ENCODE measurements at places on chromosomes 4 and X.

DNA sequence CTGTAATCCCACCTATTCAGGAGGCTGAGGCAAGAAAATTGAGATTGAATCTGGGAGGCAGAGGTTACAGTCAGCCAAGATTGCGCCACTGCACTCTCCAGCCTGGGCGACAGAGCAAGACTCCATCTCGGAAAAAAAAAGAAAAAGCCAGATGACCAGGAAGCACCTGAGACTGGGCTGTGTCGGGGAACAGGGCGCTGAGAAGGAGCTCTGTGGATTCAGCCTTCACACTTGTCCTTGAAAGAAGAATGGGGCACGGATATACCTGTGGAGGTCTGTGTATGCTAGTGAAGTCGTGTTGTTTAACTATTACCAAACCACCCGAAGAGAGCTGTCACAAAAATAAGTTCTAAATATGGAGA lies 39.3 kb upstream of the TADA2B start:
- no peak for DNase-seq

DNA sequence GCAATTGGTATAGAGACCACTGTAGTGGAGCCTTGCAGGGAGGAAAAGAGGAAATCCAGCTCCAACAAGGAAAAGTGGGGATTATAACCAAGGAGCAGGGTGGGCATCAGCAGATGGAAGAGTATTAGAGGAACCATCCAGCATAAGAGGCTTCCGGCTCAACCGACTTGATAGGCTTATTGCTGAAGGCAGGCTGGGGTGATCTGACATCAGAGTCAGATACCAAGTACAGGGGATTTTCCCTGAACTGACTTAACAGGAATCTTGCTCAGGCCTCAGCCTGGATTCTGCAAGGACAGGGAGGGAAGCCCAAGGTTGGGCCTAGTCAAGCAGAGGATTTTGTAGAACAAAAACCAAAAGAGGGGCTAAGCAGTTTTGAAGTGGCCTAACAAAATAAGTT lies 129.6 kb downstream of the DCLK2 start:
- DNase-seq: peak; percentile 22

- no peak for DNase-seq
Measured at GRCh38 chr4:142378179-142378578, 467.9 kb downstream of the INPP4B start.

- DNase-seq: no peak
Measured at GRCh38 chrX:72584163-72584562, 11.5 kb upstream of the HDAC8 start.

GRCh38 chr4:47836641-47837093 lies 1.2 kb downstream of the CORIN start:
- peak; percentile 86 for DNase-seq

GRCh38 chrX:14963447-14964236 lies 90.4 kb downstream of the MOSPD2 start:
- DNase-seq: peak; percentile 31

DNA sequence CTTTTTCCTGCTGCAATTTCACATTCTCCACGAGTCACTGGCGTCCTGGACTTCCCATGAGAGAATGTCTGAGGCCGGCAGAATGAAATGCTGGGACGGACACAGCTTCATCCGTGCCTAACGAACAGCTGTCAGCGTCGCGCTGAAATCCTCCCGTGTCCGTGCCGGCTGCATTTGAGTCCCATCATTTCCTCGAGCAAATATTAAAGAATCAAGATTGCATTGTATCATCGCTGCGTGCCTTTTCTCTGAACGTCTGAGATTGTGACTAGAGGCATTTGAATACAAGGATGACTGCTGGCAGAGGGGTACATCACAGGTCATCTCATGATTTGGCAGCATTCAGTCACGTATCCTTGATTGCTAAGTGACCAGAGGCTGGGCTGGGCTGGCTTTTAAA lies 279.9 kb downstream of the ASMT start:
- no peak for DNase-seq

DNA sequence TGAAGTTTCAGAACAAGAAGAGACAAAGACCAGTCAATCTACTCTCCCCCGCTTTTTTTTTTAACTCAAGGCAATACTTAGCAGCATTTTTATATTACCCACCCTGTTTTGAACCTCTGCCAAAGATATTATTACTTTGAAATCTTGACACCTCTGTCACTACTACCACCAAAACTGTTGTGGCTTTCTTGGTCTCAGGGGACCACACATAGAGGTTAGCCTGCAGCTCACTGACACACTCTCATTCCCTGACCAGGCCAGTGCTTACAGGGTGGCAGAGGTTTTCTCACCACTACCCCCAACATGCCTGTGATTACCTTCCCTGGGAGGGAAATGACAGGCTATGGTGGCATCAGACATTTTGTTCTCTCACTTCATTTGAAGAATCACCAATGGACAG lies 137.4 kb upstream of the STIM2 start:
- DNase-seq: no peak

GRCh38 chrX:22351966-22352365 lies 79.3 kb downstream of the CBLL2 start:
- DNase-seq: no peak

DNA sequence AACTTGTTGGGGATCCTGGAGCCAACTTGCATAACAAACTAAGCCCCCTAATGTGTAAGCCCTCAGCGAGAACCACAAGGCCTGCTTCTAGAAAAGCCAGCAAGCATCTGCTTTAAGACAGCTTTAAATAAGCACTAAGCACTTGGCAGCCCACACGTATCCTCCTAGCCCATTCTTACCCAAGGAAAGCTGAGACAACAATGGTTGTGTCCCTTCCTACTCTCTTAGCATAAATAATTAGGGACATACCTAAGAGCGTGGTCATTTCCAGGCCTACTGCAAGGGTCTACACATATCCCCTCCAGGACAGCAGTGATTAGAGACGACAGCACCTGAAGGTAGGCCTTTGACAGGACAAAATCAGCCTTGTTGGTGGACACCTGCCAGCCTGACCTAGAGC lies 322.8 kb upstream of the PPARGC1A start:
- DNase-seq: no peak

GRCh38 chr4:1195891-1196401 lies 23.6 kb upstream of the SPON2 start:
- no peak for DNase-seq

DNA sequence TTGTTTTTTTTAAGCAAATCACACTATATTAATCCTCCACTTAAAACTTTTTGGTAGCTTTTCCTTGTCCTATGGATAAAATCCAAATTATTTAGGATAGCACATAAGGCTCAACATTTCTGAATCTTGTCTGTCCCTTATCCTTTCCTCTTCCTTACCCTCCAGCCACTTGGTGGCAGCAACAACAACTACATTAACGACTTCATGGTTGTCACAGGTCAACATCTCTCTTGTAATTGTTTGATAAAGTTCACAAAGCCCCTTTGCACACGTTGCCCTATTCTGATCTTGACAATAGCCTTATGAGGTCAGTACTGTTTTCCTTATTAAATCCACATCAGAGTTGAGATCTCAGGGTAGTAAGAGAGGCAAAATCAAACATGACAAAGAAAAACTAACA lies 269.0 kb upstream of the PABPC4L start:
- DNase-seq: peak; percentile 1

DNA sequence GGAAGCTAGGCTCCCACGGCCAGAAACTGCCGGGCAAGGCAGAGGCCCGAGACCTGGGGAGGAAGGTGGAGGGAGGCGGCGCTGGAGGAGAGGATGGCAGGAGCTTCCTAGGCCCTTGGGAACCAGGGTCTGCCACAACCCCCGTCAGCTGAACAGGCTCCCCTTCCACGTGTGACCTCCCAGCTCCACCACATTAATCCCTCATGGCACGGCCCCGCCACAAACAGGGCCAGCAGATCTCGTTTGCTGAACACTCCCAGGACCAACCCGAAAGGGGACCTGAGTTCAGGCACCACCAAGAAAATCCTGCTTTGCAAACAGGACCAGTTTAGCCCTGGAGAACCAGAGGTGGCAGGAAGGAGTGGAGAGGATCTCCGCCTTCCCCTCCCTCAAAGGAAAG lies 62.7 kb downstream of the FHDC1 start:
- DNase-seq: no peak

DNA sequence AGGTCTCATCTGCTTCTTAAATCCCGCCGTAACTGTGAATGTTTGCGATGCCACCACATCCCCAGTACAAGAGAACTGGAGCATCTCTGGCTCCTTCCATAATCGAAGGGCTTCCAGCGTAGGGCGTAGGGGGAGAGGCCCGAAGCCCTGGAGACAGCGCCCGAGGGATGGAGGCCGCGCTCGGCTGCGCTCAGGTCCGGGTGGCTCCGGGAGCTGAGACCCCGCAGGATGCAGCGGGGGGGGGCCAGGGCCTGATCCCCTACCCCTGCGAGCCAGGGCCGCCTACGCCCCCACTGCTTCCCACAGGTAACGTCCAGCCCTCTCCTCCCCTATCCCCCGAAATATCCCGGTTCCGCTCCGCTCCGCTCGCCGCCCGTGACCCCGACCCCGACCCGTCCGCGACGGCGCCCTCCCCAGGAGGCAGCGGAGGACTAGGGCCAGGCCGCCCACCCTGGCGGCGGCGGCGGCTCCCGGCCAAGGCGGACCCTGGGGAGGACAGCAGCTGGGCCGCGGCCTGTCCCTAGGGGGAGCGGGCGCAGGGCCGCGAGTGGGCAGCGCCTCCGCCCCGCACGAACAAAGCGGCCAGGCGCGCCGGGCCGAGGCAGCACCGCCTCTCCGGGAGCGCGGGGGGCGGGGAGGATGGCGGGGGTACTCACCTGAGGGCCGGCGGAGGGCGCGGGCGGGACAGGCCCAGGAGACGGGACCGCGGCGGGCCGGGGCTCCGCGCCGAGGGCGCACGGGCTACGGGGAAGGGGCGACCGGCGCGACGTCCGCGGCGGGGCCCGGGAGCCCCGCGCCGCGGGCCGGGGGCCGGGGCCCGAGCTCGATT lies 723 bp downstream of the WDFY3 start:
- DNase-seq: peak; percentile 33

GRCh38 chrX:100695991-100696390 lies 35.9 kb downstream of the SYTL4 start:
- peak; percentile 44 for DNase-seq

GRCh38 chr4:163679189-163679588 lies 184.7 kb downstream of the TMA16 start:
- peak; percentile 20 for DNase-seq

- peak; percentile 76 for DNase-seq
Measured at GRCh38 chr4:101304916-101305315, 42.4 kb downstream of the PPP3CA start.

DNA sequence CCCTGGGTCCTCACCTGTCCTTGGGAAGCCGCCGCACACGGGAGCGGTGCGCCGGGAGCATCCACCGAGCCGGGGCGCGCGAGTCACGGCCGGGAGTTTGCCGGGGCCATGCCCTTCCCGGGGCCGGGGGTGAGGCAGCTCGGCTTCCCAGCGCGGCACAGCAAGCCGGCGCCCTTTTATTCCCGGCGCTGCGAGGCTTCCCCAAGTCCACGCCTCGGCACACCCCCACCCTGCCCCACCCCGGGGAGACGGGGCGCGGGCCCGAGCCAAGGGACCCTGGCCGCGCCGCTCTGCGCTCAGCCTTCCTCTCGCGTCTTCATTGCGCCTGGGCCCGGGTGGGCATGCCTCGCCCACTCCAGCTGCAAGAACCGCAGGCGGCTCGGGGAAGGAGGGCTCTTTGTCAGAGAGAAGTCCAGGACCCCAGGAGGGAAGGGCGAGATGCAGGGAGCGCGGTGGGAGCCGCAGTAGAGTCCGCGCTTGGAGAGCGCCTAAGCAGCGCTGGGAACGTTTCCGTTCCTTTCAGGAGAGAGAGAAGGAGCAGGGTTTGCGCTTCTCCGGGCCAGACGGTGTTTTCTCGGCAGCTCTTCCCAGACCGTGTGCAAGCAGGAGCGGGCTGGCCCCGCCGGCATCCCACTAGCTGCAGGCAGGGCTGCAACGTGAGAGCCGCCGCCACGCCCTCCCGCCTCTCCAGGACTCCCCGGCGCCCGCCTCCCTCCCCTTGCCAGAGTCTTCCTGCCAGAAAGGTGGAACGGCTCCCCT lies at the start of gene MXRA5:
TSS of gene MXRA5 (minus strand) at position 152 of the 759 bp plus-strand sequence. CDS start 2,819 bp downstream, outside the sequence.
- DNase-seq: peak; percentile 32

DNA sequence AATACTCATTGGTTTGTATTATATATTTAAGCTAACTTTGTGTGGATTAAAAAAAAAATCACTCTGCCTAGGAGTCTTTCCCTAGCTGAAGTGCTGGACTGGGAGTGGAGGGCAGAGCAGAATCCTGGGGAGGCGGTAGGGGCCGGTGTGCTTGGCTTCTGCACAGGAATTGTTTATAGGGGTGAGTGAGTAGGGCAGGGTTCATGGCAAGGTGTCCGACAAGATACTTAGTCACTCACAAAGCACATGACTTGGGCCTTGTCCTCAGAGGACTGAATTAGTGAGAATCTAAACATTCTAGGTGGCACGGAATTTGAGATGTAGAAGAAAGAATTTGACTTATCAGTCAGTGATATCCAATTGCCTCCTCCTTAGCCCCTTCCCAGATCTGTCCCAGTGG lies 32.2 kb downstream of the FNIP2 start:
- no peak for DNase-seq

GRCh38 chrX:75276666-75277065 lies 2.8 kb downstream of the UPRT start:
- DNase-seq: no peak

DNA sequence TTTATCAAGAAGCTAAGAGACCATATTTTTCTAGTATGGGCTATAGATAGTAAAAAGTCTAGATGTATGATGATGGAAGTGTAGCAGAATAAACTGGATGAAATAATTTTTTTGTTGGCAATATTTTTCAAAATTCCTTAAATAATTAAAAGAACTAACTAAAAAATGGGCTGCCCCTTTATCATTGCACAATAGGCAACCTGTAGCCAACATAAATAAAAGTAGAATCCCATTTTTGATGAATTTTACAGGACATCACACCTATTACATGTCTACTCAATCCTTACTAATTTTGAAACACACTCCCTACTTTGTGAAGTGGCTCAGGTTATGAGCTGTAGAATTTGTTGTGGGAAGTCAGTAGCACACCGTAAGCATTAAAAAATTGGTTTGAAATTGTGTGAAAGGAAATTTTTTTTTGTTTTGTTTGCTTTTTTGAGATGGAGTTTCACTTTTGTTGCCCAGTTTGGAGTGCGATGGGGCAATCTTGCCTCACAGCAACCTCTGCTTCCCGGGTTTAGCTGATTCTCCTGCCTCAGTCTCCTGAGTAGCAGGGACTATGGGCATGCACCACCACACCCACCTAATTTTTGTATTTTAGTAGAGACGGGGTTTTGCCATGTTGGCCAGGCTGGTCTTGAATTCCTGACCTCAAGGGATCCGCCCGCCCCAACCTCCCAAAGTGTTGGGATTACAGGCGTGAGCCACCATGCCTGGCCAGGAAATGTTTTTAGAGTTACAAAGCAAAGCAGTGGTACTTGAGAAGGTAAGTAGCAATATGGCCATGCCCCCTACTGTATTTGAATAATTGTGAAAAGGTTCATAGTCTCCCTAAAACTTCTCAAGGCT lies 8.9 kb upstream of the RUFY3 start:
- no peak for DNase-seq

GRCh38 chr4:165810726-165811125 lies 62.3 kb upstream of the TLL1 start:
- peak; percentile 39 for DNase-seq

- DNase-seq: peak; percentile 63
Measured at GRCh38 chr4:186132577-186133242, 28.2 kb downstream of the FAM149A start.

DNA sequence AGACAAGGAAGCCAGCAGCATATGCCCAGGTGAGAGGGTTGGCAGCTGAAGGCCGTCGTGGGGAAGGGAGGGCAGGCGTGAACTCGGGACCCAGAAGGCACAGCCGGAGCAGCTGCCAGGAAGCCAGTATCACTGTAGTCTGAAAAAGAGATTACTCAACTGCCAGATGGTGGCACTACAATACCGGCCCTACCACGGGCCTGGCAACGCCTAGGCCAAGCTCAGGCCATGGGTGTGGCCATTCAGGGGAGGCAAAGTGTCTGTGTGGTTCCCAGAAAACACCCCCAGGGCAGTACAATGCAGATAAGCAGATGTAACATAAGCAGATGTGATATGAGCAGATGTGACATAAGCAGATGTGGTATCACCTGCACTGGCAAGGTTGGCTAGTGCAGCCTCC lies 236.0 kb downstream of the AFAP1 start:
- no peak for DNase-seq
